ENCODE measurements at places on chromosomes 16 and 17. TPM values are rescaled to one million over a fixed set of nuclear protein-coding genes. Genes with fewer than 3 reads are reported as not detected.

The AIPL1 gene
- total RNA-seq: under 0.01 TPM

The CLDN7 gene
- total RNA-seq: 546 TPM

The NT5M gene
- total RNA-seq: 1.0 TPM

The CCDC40 gene
- total RNA-seq: 1.7 TPM

The GAS2L2 gene
- total RNA-seq: under 0.01 TPM

The VMO1 gene
- not detected for total RNA-seq

The NPB gene
- 0.26 TPM for total RNA-seq

The PRR29 gene
- not detected for total RNA-seq

The KRTAP9-2 gene
- not detected for total RNA-seq

The PTGES3L gene
- total RNA-seq: 0.13 TPM

The SPATA22 gene
- not detected for total RNA-seq

The SCGB1C2 gene
- total RNA-seq: not detected

The KCNJ2 gene
- total RNA-seq: 1.6 TPM

The YPEL3 gene
- total RNA-seq: 7.4 TPM

The GNG13 gene
- not detected for total RNA-seq

The PRR35 gene
- not detected for total RNA-seq

The NPIPB12 gene
- total RNA-seq: 17.5 TPM

The KRT32 gene
- total RNA-seq: not detected

The ASB16 gene
- total RNA-seq: not detected

The EIF3CL gene
- 87.2 TPM for total RNA-seq

The CSH1 gene
- not detected for total RNA-seq
